ENCODE measurements at places on chromosomes 5 and 9. TPM values are rescaled to one million over a fixed set of nuclear protein-coding genes. Genes with fewer than 3 reads are reported as not detected.

The NME5 gene
- polyA plus RNA-seq, result not detected

The PCDHA11 gene
- not detected for polyA plus RNA-seq

DNA sequence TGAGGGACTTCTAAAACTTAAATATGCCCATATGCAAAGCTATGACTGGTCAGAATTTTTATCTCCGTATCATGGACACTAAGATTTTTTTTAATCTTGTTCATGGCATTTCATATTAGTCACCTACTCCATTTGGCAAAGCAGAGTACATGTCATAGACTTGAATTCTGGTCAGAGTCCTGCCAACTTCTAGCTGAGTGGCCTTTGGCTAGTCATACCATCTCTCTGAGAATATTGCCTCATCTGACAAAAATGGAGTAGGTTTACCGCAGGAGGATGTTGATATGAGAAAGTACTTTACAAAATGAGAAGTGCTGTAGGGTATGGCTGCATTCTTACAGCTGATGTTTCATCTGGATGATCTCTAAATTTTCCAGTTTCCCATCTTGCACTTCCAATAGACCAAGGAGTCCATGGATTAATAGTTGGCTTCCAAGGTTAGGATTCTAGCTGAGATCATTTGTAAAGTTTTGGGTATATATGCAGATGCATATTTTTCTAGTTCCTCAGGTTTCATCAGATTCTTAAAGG lies 150.8 kb upstream of the NR3C1 start:
- no peak for DNase-seq

The NR2F1 gene
- polyA plus RNA-seq, result not detected

The ACO1 gene
- 10.4 TPM for polyA plus RNA-seq

DNA sequence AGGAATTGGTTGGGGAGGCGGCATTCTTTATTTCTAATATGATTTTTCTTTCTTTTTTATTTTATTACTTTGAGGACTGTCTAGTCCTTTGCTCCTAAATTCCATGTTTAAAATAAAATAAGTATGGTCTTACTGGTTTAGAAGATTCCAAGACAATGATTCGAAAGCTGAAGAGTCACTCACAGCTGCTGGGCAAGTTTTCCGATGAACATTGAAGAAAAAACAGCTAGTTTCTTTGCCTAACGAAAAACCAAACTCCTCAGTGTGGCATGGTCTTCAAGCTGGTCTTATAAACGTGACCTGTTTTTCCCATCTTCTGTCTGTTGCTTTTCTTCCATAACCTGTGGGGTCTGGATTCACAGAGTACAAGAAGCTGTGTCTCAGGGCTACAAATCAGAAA lies 25.1 kb downstream of the ZNF474 start:
- no peak for DNase-seq

DNA sequence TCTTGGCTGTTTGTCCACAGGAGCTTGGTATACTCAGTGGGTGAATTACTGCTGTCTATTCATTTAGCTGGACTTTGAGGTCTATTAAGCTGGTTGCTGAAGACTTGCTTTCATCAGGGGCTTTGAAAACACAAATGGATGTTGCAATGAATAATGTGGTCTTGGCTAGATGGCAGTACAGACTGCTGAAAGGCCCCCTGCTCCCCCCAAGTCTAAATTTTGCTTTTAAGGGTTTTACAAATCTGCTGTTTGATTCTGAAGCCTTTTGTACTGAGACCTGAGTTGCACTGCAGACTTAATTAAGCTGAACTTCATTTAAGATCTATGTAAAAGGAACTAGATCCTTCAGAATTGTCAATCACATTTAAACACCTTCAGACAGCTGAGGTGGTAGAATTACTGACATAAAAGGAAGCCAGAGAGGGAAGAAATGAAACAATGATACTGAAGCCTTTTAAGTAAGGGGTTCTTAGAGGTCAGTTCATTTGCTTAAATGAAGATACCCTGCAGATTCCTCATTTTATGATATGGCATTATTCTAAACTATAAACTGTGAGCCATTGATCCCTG lies 37.3 kb downstream of the KCTD16 start:
- DNase-seq, result no peak
